Activated naive CD4-positive, alpha-beta T cell (primary cell): ENCODE measurements at places on chromosomes 2 and 18.

DNA sequence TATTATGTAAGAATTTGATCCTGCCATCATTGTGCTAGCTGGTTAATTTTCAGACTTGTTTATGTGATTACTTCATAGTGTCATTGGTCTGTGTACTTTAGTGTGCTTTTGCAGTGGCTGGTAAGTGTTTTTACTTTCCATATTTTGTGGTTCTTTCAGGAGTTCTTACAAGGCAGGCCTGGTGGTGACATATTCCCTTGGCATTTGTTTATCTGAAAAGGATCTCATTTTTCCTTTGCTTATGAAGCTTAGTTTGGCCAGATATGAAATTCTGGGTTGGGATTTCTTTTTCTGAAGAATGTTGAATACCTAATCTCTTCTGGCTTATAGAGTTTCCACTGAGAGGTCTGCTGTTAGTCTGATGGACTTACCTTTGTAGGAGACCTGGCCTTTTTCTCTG, 72.8 kb upstream of the MC4R start:
- no peak for DNase-seq

GRCh38 chr18:46672062-46672970, 15.3 kb upstream of the LOXHD1 start:
- no peak for DNase-seq

GRCh38 chr2:172095905-172096625, 6.6 kb downstream of the DLX2 start:
- DNase-seq = no peak

DNA sequence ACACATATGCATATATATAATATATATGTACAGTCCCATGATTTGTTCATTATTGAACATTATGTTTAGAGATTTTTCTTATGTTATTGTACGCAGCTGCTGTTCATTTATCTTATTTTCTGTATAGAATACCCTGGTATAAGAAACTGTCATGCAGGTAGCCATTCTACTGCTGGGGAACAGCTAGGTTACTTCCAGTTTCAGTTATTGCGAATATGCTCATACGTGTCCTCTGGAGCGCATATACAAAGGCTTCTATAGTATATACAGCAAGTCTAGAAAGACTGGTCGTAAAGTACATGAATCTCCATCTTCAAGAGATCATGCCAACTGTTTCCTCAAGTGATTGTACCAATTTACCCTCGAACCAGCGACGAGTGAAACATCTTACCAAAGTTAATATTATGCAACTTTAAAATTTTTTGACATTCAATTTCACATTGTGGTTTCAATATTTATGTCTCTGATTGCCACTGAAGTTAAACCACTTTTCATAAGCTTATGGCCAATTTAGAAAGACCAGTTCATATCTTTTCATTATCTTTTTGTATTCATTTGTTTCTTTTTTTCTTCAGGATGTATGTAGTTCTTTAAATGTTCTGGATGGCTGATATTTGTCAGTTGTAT, 53.5 kb downstream of the RDH14 start:
- no peak for DNase-seq

DNA sequence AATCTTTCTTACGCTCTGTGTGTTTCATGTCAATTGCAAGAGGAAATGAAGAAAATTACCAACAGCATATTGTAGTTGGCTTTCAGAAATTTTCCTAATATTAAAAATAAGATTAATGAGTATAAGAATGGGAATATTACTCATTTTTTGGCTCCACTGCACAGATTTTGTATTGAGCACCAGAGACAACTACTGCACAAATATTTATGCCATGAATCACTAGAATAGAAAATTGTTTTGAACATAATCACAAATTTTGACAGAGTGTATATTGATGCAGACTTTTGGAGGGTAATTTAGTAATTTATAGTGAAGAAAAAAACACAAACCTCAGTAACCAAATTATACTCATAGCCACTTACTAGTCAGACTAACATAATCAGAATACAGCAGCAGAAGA, 118.3 kb downstream of the DOK6 start:
- no peak for DNase-seq

DNA sequence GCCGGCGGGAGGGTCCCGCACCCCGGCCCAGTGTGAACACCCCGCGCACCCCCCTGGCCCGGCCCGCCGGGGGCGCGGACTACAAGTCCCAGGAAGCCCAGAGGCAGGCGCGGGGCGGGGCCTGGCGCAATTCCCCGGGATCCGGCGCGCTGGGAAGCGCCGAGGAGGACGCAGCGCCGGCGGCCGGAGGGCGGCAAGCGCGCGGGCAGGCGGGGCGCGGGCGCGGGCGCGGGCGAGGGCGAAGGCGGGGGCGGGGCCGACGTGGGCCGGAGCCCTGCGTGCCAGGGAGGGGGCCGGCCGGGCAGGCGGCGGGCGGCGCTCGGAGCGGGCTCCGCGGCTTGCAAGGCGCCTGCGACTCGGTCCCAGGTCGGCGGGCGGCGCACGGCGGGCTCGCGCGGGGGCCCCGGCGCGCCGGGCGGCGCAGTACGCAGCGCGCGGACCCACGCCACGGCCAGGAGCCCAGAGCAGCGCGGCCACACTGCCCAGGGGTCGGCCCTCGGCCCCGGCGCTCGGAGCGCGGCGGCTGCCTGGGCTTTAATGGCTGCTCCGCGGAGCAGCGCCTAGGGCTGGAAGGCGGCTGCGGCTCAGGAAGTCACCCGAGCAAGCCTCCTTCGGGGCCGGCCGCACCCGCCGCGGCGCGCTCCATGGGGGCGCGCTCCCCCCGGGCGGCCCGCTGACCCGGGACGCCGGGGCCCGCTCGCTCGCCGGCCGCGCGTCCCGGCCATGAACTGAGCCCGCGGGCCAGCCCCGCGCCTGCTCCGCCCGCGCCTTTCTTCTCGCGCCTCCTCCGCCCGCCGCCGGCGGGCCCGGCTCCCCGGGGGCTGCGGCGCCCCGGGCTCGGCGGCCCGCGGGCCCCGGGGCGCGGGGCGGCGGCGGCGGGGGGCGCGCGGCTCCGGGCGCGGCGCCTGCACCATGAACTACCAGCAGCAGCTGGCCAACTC, at the start of gene AGAP1:
TSS of gene AGAP1 (plus strand) at position 269 of the 941 bp plus-strand sequence.
- DNase-seq = no peak

DNA sequence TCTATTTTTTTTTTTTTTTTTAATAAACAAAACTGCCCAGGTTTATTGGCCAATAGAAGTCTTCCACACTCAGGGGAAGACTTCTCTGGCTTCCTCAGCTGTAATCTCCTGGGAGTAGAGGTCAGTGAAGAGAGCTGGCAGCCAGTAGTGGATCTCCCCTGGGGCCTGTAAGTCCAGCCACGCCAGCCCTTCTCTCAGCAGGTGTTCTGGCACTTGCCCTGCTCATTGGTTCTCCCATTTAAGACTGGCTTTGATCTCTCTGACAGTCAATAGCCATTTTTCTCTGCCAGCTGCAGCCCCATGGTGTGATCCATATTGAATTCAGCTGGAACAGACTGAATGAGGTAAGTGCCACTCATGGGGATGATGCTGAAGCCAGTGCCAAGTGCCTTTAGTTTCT, 170.6 kb upstream of the SPHKAP start:
- no peak for DNase-seq

DNA sequence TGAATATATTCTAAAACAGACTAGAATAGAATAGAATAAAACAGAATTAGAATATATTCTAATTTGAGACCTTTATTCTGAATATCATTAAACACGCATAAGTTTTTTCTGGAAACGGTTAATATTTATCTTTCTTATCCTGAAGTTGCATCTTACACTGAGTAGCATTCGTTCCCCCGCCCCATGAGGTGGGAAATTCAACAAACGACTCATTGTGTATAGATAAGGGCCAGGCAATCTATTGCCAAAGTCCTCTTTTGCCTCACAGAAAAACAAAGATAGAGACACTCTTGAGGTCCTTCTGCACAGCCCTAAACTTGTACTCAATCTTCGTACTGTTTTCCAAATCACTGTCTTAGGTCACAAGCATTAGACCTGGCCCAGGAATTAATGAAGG, 98.1 kb downstream of the COL6A3 start:
- no peak for DNase-seq

DNA sequence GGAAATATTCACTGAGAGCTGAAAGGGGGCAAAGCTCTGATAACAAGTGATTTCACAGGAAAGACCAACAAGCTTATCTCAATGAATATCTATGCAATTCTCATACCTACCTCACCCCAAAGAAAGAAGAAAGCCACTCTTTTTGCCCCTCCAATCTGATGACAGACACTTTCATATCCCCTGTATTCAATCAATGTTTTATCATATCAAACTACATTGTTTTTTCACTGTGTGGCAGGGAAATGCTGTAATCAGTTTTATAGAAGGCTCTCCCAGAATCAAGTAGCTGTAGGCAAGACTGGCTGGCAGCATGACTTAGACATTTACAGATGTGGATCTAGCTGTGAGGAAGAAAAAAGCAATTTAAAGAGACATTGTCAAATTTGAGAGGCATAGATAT, 81.3 kb upstream of the PIK3C3 start:
- no peak for DNase-seq

GRCh38 chr2:162182395-162182794, 30.3 kb upstream of the GCG start:
- no peak for DNase-seq

DNA sequence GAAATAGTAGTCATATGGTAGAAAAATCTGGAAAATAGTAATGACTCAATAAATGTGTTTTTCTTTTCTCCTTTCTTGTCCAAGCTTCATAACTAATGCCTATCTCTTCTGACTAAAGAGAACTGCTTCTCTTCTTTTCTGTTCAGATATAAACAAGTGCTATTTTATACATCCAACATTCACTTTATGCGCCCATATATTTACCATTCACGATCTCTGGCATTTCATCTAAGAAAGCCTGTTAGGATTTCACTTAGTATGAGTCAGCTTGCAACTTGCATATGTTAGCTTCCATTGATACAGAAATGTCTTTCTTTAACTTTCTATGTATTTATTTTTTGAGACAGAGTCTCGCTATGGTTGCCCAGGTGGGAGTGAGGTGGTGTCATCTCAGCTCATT, 224.9 kb downstream of the VAPA start:
- no peak for DNase-seq

- no peak for DNase-seq
Measured at GRCh38 chr2:233250568-233250967, 905 bp upstream of the ATG16L1 start.

DNA sequence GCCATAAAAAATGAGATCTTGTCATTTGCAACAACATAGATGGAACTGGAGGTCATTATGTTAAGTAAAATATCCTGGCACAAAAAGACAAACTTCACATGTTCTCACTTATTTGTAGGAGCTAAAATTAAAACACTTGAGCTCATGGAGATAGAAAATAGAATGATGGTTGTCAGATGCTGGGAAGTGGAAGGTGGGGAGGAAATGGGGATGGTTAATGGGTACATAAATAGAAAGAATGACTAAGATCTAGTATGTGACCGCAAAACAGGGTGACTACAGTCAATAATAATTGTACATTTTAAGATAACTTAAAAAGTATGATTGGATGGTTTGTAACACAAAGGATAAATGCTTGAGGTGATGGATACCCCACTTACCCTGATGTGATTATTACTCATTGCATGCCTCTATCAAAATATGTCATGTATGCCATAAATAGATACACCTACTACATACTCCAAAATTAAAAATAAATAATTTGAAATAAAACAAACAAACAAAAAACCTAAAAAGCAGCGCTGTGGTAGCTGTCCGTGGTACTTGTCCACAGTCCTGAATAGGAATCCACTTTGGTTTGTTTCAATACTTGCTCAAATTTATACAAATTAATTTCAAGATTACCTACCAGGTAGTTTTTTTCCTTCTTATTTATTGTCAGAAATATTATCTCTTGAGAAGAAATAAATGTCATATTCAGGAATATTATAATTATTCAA, 224.5 kb downstream of the DLGAP1 start:
- no peak for DNase-seq

GRCh38 chr2:96264656-96265348, 995 bp downstream of the TMEM127 start:
- peak; percentile 28 for DNase-seq

GRCh38 chr2:184371641-184372040, 226.7 kb upstream of the ZNF804A start:
- no peak for DNase-seq

- no peak for DNase-seq
Measured at GRCh38 chr2:61639721-61640120, 101.6 kb upstream of the XPO1 start.

DNA sequence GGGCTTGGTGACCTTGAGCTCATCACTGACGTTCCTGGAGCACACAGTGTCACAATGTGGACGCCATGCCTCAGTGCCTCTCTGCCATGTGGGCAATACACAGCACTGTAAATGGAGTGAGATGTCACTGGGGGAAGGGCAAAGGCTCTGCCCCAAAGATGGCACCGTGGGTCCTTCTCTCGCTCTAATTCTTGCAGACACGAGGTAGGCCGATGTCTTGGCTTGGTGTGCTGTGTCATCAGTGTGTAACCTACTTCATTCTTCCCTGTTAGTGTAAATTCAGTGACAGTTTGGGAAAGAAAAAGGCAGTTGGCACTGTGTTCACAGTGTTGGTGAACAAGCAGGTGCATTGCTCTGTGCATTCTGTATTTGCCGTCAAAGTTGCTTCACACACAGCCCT, 309.3 kb upstream of the MYT1L start:
- DNase-seq = no peak

GRCh38 chr2:16104315-16104948, 164.1 kb downstream of the MYCN start:
- no peak for DNase-seq

- DNase-seq = no peak
Measured at GRCh38 chr2:183229386-183229785, 105.1 kb downstream of the NUP35 start.

- DNase-seq = no peak
Measured at GRCh38 chr2:185734658-185735057, 3.9 kb upstream of the FSIP2 start.

- no peak for DNase-seq
Measured at GRCh38 chr2:159444754-159445153, 158.3 kb upstream of the WDSUB1 start.

- no peak for DNase-seq
Measured at GRCh38 chr2:131050896-131051295, 42.4 kb downstream of the FAM168B start.

- no peak for DNase-seq
Measured at GRCh38 chr2:176105730-176106580, 1.1 kb upstream of the HOXD11 start.

DNA sequence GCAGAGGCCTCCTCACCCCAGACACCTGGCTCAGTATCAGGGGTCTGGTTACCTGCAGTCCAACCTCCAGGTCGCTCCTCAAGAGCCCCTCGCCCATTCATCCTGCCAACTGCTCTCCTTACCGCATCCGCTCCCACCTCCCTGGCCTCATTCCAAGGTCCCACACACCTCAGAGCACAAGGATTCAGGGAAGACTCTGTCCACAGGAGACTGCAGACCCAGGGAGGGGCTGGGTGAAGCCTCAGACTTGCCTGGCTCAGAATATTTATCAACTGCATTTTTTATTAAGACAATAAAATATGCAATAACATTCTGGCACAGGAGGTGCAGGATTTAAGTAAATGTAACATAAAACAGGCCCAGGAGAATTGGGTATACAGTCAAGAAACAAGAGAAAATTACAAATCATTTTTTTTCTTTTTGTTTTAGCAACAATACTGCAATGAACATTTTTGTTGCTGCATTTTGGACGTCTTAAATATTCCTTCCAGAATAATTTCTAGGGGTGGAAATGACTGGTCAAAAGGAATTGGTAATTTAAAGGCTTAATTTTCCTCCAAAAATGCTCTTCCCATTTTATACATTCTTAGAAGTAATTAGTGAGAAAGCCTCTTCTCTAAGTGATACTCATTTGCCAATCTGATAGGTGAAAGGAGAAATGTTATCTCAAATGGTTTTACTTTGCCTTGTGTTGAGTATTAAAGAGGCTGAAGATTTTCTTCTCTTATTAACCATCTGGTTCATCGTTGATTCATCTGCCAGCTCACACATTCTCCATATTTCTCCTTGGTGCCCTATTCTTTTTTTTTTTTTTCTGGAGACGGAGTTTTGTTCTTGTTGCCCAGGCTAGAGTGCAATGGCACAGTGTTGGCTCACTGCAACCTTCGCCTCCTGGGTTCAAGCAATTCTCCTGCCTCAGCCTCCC, 42.5 kb downstream of the TEX44 start:
- no peak for DNase-seq
